Left ventricle myocardium superior (tissue), 1 donor: ENCODE measurements at places on chromosomes 2 and 18.

DNA sequence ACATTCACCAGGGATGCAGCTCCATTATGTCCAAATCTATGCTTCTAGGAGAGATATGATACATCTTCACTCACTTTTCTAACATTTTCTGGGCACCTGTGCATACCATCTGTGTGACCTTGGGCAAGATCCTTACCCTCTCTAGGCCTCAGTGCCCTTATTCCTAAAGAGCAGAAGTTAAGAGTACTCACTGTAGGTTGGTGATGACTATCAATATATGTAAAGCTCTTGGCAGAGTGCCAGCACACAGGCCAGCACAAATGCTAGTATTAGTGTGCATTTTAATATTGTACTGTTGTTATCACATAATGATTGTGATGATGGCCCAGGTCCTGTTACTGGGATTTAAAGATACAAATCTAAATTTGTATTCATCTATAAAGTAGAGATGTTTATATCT is 199.2 kb downstream of the RAD51AP2 start:
- no peak for DNase-seq

- DNase-seq = no peak
These were observed 4.9 kb upstream of the DUSP2 start for GRCh38 chr2:96150007-96150640.

- no peak for DNase-seq
These were observed 167.3 kb downstream of the IKZF2 start for GRCh38 chr2:212984129-212984528.

- no peak for DNase-seq
These were observed 15.8 kb downstream of the SNED1 start for GRCh38 chr2:241014224-241014623.

- no peak for DNase-seq
These were observed 309.5 kb downstream of the KIAA1328 start for GRCh38 chr18:37138456-37138855.

DNA sequence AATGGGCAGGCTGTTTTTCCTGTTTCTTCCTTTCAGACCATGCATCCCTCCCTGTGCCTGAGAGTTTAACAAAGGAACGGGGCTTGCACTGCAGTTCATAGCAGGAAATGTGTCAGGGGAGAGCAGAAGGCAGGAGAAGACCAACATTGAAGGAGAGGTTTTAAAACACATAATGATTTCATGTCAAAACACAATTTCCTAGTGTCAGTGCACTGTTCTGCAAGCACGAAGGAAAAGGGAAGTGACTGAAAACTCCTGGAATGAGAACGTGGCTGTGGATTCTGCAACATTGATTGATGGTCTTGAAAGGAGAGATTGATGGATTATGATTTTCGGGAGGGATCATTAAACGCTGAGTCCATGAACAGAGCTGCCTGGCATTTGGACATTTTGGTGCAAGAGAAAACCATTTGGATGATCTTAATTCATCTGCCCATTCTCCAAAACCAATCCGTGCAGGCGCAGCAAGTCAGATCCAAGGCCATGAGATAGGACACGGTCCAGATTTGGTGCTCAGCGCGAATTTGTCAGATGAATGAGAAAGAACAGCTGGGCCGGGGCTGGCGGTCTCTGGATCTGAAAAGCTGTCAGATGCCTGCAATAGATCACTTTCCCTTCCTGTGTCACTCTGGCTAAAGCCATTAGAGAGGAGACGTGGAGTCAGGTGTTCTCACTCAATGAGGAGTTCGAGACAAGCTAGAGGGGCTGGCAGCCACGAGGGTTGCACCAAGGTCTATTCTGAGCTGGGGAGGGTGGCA is 38.4 kb downstream of the C1QL2 start:
- DNase-seq = no peak

- no peak for DNase-seq
These were observed 211.6 kb downstream of the MGAT5 start for GRCh38 chr2:134465228-134466105.

DNA sequence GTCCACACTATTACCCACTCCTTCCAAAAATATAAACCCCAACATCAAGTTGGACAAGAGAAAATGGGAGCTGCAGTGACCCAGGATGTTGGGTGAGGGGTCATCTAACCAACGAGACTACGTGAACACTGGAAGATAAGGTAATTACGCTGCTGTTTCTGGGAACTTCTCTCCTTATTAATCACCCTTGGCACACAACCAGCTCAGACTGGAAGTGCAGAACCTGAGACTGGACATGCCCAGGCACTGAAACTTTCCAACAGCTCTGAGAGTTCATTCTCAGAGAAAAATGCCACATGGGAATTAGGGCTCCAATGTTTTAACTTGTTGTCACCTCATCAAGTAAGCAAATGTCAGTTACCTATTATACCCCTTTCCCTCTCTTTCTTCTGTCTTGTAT is 135.3 kb downstream of the CCDC148 start:
- no peak for DNase-seq

DNA sequence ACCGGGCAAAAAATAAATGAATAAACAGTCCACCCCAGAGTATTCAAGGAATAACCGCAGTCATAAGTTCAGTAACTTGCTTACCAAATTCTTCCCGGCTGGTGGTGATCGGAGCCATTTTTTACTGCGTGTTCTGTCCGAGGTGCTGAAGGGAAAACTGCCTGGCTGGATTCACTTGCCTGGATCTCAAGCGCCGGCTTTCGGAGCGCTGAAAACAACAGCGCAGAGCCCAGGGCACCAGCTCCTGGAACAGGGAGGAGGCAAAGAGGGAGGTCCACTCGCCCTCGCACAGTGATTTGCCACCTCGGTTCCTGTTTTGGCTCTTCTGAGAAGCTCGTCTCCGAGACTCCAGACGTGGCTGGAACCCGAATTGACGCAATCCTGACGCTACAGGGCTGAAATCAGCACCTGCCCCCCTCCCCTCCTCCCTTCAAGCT is at the start of gene SYT4:
SYT4 (minus strand) TSS at position 327 of the 437 bp plus-strand sequence; CDS start at position 118, 209 bp downstream.
- peak; percentile 32 for DNase-seq
